ENCODE measurements at places on chromosomes 5 and 9.

- no peak for DNase-seq
These were observed 591.7 kb upstream of the PTPRD start for GRCh38 chr9:11204521-11204920.

- DNase-seq = no peak
These were observed 56.3 kb upstream of the ELL2 start for GRCh38 chr5:96017951-96018350.

DNA sequence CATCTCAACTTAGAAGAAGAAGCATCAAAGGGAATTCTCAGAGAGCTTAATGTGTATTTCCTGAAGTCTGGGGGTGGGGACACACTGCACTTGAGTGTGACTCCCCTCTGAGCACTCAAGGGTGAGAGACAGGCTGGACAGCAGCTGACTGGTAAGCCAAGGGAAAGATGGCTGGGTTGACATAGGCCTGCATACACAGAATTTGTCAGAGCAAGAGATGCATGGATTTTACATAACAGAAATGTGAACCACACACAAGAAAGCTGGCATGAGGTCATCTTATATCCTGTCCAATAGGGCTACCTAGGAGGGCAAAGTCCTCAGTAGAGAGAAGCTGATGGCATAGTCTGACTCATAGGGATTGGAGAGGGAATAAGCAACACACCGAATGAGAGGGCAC is 114.3 kb upstream of the EPB41L4A start:
- DNase-seq = no peak

- DNase-seq = no peak
These were observed 146.4 kb upstream of the PPP1R26 start for GRCh38 chr9:135332979-135333748.

DNA sequence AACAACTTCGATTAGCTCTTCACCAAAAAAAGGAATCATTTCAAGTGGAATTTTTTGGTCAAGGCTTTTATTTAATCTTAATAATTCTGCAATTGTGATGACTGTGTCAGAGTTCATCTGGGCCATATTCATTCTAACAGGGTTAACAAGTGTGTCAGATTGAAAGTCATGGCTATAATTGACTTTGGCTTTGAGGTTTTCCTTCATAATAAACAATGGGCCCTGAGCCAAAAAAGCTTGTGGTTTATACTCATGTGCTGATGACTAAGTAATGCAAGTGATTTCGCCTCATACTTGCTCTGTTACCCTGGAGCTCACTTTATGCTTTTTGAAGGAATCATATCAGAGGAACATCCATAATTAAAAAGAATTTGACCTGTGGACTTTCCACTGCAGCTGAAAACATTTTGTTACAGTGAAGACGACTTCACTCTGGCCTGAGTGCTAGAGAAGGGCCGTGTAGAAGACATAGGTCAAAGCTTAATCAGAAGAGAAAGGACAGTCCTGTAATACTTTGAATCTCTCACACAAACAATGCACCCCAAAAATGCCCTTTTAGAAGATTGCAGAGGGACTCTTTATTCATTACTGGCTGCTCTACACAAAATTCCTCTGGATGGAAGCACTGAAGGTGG is 101.7 kb downstream of the GDNF start:
- no peak for DNase-seq

GRCh38 chr5:124713595-124713994 is 32.8 kb downstream of the ZNF608 start:
- no peak for DNase-seq

- DNase-seq = no peak
These were observed 51.3 kb downstream of the SLC22A5 start for GRCh38 chr5:132420706-132421272.

GRCh38 chr5:11903614-11904264 is 507 bp downstream of the CTNND2 start:
- DNase-seq = peak; percentile 63

DNA sequence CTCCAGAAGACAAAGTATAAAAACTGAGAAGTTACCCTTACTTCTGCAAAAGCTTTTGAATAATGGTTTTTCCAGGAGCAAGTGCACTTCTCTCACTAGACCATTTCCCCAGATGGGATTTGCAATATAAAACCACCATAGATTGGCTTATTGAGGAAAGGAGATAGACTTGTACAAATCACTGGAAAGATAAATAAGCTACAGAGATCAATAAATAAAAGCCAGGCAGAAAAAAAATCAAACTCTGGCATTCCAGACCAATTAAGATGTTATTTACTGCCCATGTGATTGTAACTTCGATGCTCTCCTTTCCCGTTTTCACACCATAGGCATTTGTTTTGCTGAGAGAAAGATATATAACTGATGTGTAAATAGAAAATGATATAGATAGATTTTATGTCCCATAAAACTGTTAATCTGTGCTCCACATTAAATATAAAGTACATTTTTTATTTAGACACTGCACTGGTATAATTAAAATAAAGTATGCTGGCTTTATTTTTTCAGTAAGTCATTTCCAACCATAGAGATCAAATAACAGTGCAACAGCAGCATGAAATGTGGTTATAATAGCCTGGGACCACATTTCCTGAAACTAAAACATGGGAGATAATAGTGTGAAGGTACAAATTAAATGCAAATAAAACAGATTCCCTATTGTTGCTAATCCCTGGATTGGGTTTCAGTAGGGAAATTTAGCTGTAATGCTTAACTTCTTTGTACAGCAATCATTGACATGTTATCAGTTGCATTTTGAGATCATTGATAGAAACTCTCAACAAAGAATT is 177.7 kb downstream of the NR2F1-AS1 start:
- no peak for DNase-seq

GRCh38 chr9:77820293-77820954 is 172.3 kb upstream of the GNA14 start:
- no peak for DNase-seq

DNA sequence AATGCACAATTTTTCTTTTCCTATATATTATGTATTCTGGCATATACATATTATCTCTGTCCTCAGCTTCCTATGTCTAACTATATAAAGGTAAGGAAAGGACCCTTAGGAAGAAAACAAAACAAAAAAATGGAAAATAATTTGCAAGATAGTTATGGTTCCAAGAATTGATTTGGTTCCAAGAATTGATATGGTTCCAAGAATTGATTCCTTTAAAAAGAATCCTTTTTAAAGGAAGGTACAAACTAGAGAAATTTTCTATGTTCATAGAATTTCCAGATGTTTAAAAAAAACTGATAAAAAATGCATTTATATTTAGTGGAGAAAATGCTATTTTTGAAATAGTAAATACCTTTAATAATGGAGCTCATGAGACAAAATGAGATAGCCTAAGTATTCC is 12.1 kb downstream of the LYRM7 start:
- DNase-seq = no peak

- no peak for DNase-seq
These were observed 28.1 kb downstream of the ACSL6 start for GRCh38 chr5:131983244-131983771.

DNA sequence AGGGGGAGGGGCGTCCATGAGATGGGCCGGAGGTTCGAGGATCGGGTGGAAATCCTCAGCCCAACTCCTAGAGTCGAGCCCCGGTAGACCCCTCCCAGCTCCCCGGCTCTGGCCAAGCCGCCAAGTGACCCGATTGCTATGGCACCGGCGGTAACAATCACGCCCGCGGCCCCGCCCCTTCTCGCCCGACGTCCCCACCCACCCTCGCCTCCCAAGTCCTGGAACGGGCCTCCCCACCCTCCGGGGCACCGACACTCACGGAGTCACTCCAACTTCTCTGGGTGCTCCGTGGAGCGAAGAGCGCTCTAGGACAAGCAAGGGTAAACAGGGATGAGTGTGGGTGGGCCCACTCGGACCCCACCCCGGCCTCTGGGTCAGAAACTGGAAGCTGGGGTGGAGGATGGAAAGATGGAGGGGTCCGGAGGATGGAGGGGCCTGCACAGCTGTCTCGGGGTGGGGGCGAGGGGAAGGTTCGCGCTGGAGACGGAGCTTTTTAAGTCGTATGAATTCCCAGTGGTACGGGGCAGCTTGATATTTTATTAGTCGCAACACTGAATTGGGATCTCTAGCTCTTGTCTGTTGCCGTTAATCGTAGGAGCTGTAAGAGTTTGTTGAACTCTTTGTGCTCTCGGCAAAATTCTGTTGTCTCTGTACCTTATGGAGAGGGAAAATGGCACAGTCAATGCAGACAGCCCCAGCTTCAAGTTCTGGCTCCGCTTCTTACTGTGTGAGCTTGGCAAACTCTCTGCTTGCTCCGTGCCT is at the start of gene SPACA9:
TSS of gene SPACA9 (plus strand) at position 204 of the 762 bp plus-strand sequence. CDS start 5,050 bp downstream, outside the sequence.
- no peak for DNase-seq
